RCC 7860 (cell line): ENCODE measurements at places on chromosomes 1 and 21.

- no peak for DNase-seq
Measured at GRCh38 chr1:99691175-99691574, 45.3 kb downstream of the PALMD start.

GRCh38 chr1:91683598-91683951 is 182.9 kb downstream of the CDC7 start:
- DNase-seq = no peak

- no peak for DNase-seq
Measured at GRCh38 chr21:44399151-44399954, 45.9 kb downstream of the TRPM2 start.

DNA sequence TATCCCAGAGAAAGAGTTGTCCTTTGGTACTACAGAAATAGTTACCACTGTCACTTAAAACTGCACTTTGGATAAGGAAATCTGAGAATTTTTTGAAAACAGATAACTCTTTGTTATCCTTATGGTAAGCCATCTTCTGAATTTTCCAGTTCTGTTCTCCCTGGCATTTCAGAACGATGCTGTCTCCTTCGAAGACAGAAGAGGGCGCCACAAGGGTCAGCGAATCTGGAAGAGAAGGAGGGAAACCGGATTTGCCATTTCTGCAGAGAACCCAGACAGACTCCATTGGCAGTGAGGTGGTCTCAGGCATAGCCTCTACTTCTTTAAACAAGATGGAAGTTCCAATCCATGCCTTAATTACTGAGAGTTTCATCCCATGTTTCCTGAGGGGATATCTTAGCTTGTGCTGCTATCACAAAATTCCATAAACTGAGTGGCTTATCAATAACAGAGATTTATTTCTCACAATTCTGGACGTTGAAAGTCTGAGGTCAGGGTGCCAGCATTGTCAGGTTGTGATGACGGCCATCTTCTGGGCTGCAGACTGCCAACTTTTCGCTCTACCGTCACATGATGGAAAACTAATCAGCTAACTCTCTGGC is 6.4 kb downstream of the FCRL2 start:
- no peak for DNase-seq

DNA sequence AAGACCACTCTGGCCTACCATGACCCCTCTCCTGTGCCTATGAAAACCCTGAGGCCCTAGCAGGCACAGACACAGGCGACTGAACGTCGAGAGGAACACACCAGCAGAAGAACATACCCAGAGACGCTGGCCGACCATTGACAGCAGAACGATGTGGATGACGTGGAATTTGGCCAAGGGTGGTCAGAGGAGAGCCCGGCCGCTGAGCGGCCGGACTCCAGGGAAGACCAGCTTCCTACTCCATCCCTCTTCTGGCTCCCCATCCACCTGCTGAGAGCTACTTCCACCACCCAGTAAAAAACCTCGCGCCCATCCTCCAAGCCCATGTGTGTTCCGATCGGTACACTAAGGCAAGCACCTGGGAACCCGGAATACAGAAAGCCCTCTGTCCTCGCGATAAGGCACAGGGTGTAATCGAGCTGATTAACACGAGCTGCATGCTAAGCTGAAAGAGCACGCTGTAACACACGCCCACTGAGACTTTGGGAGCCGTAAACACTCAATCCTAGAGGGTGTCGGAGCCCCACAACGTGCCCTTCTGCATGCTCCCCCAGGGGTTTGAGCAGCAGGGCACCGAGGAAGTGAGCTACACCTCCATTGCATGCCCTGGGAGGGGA is 150.3 kb downstream of the CENPF start:
- DNase-seq = no peak

- DNase-seq = no peak
Measured at GRCh38 chr21:42537106-42537742, 23.6 kb downstream of the SLC37A1 start.

DNA sequence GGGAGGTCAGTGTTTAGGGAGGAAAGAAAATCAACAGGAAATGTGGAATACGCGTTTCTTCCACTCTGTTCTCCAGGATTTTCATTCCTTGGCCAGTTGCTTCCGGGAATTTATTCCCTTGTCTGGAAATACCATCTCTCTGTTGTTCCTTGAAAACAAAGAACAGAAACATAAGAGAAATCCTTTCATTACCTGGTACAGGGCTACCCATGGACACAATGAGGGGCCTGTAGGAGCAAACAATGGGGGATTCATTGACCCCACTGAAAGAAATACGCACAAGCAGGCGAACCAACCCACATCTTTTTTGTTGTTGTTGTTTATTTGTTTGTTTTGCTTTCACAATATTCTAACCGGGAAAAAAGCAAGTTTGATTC is 20.0 kb upstream of the BACE2 start:
- DNase-seq = no peak

DNA sequence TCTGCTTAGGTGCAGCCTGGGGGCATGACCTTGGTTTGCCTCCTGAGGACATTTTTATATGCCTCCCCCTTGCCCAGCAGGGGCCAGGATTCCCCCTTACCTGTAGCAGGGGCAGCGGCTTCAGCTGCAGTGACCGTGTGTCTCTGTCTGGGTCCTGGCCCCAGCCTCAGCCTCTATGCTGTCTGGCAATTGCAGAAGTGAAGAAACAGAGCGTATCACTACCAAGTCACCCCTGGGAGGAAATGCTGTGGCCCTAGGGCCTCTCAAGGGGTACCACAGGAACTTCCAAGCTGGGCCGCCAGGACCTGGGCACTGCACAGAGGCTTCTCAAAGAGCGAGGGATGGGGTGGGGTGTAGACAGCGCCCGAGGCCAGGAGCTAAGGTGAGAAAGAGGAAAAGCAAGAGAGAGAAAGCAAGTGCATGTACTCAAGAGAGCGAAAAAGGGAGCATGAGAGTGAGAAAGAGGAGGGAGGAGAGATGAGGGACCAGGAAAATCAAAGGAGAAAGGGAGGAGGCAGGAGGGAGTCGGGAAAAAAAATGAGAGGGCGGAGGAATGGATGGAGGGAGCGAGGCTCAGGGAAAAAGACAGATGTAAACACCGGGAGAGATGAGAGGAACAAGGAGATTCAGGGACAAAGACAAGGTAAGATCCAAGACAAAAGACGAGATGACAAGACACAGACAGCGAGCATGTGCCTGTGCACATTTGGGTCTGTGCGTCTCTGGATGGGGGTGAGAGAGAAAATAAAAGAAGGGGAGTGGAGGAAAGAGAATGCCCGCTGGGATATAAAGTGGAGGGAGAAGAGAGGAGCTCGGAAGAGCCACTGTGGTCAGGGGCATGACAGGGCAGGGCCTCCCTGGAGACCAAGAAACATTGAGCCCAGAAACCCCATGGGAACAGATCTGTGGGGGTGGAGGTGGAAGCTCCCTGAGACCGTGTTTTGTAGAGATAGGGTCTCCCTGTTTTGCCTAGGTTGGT is at the start of gene PTAFR:
PTAFR (minus strand) TSS at position 199 of the 979 bp plus-strand sequence. CDS start 25,669 bp downstream, outside the sequence.
- no peak for DNase-seq

GRCh38 chr1:101389547-101389929 is 152.7 kb downstream of the S1PR1 start:
- DNase-seq = no peak

GRCh38 chr1:203069030-203069747 is 16.6 kb downstream of the MYOG start:
- DNase-seq = no peak

GRCh38 chr1:110336300-110337039 is 2.7 kb upstream of the RBM15 start:
- no peak for DNase-seq

DNA sequence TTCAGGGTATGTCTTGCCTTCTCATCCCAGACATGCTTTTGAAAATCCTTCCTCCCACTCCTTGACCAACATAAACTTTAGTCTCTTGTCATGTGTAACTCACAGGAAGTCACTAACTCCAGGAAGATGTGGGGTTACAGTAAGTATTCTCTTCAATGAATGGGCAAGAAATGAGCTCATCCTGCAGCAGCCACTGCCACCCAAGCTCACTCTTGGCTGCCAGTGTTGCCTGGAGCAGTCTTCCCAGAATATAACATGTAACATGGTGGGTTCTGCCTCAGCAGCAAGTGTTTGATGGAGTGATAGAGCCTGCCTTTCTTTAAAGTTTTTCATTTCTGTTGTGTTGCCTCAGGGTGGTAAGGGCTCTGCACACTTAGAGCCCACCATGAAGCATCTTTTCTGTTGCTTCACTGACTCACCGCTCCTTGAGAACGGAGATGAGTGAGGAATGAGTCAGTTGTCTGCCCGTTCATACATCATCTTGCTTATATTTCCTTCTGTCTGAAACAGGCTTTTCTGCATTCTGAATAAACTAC is 187.0 kb downstream of the TPR start:
- peak; percentile 93 for DNase-seq

DNA sequence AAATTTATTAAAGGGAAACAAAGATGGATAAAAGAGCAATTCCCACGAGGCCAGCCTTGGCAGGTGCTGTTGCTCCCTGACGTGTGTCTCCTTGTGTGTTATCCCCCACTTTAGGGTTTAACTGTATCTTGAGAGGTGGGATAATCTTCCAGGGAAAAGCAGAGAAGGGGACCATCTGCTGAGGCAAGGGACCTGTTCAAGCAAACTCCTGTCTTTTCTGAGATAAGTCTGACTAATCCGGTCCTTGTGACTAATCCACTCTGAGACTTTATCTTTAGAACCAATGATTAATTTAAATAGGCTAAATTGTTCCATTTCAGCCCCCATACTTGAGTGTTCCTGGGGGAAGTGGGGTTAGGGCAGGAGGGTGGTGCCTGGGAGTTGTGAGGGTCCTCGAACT is 163.6 kb downstream of the CAMTA1 start:
- no peak for DNase-seq

DNA sequence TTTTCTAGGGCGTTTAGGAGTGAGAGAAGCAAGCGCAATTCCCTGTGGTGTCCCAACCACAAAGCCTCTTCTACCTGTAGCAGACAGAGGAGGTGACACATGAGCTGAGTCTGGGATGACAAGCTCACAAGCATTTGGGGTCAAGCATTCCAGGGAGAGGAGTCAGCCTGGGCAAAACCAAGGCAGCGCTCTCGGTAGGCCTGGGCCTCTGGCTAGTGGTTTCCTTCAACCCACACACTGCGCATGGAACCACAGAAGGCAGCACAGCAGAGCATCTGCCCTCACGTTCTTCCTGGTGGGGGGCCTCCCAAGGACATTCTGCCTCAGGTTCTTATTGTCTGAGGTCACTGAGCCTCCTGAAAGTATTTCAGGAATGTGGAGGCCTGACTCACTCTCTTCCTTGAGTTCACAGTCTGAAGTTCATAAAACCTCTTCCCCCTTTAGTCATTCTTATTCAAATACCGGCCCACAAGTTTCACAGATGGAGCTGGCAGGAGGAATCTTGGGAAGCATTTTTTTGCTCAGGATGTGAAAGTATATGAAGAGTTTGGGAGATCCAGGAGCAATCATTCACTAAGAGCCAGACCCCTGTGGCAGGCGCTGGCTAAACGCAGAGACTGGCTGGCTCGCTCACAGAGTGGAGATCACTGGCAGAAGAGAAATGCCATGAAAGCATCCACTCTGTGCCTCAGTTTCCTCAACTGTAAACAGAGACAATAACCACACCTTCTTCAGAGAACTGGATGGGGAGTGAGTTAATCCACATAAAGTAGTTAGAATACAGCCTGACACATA is 26.8 kb downstream of the CCN1 start:
- DNase-seq = peak; percentile 100

DNA sequence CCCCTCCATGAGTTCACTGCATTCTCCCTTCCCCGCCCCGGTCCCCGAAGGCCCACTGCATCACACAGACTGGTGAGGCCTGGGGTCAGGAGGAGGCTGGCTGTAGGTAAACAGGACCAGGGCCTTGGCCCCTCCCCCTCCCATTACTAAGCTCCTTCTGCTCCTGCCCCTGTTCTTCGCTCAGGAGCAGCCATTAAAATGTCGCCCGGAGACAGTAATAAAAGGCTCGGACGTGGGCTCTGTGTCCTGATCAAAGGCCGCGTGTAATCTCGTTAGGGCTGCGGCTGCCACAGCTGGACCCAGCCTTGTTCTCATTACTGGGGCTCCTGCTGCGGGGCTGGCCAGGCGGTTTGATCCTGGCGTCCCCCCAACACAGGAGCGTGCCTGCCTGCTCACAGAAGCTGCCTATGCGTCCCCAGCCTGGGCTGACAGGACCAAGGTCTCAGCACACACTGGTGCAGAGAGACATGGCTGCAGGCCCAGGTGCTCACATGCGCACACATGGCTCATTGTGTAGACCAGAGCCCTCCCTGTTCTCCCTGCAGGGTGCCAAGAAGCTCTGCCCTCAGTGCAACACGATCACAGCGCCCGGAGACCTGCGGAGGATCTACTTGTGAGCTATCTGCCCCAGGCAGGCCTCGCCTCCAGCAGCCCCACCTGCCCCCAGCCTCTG is 24.0 kb downstream of the TMEM53 start:
- DNase-seq = no peak

DNA sequence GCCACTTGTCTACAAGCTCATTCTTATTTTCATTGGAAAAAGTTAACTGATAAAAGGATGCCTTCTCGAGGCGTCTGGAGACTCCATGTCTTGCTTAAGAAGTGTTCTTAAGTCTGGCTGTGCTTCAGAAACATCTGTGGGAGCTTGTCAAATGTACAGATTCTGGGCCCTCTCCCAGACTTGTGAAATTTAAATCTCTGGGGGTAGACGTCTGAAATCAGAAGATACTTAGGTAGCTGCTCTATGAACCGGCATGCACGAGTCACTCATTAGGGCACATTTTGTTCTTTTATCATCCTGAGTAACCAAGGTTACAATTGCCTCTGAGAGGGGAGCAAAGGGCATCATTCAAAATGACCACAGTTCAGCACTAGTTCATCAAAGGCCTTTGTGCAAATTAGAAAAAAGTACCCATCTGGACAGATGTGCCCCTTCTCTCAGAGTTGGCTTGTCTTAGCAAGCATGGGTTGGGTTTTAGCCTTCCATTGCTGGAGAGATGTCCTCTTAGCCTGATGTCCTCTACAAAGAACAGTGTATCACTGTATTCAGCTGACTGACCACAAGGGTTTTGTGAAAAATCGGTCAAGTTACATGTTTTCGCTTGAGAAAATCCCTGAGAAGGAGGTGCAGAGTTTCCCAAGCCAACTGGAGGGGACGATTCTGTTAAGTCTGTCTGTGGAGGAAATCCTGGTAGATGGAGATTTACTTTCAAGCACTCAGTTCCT is 156.9 kb downstream of the ASTN1 start:
- no peak for DNase-seq

GRCh38 chr1:216434232-216434631 is 11.0 kb upstream of the USH2A start:
- no peak for DNase-seq

DNA sequence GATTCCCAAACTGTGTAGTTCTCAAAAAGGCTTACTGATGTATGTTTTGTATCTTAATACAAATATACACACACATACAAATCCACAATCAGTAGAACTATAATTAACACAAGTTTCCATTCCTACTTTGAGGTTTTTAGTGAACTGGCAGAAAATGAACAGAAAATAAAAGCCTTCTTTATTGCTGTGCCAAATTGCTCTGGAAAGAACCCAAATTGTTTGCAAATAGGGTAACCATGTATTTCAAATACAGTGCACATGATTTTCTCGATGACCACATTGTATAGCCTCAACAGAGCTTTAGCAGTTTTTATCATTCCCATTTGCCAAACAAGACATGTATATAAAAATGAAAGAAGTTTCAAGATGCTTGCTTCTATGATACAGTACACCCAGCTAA is 173.3 kb downstream of the COL24A1 start:
- no peak for DNase-seq

GRCh38 chr1:198932351-198932991 is 293.6 kb downstream of the PTPRC start:
- peak; percentile 44 for DNase-seq

- DNase-seq = peak; percentile 22
Measured at GRCh38 chr1:90964444-90965035, 57.3 kb downstream of the ZNF644 start.

GRCh38 chr1:64527165-64527564 is 57.2 kb downstream of the CACHD1 start:
- DNase-seq = no peak

- DNase-seq = no peak
Measured at GRCh38 chr1:216596281-216596862, 126.9 kb downstream of the ESRRG start.
